Activated naive CD8-positive, alpha-beta T cell treated with anti-CD3 and anti-CD28 coated beads, Interleukin-2, amount 10 ng/mL, durations not matched to agents 7 days and 5 days (primary cell): ENCODE measurements at places on chromosomes 12 and 14. TPM values are rescaled to one million over a fixed set of nuclear protein-coding genes. Genes with fewer than 3 reads are reported as not detected.

GRCh38 chr12:89950421-89950820 lies 241.8 kb upstream of the ATP2B1 start:
- no peak for DNase-seq

DNA sequence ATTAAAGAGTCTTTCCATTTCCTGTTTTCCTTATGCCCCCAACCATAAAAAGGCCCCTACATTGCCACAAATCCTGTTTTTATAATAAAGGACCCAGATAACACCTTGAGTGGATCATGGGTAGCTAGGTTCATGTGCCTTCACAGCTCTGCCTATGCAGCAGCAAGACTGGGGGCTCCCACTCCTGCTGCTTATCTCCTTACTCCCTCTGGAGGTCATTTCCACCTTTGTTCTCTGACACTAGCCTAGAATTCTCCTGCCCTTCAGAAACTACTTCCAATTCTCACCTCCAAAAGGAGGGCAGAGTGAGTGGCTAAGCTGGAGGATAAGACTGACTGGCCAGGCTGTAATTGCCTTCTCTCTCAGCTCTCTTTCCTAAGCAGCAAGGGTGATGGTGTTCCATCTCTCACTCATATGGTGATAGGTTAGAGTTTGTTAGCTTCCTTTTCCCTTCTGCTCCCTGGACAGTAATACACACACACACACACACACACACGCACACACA lies 20.0 kb upstream of the STAC3 start:
- DNase-seq = no peak

GRCh38 chr14:65290830-65291229 lies 121.7 kb upstream of the FUT8 start:
- DNase-seq = no peak

- DNase-seq = no peak
Measured at GRCh38 chr12:104641862-104642261, 185.1 kb downstream of the CHST11 start.

DNA sequence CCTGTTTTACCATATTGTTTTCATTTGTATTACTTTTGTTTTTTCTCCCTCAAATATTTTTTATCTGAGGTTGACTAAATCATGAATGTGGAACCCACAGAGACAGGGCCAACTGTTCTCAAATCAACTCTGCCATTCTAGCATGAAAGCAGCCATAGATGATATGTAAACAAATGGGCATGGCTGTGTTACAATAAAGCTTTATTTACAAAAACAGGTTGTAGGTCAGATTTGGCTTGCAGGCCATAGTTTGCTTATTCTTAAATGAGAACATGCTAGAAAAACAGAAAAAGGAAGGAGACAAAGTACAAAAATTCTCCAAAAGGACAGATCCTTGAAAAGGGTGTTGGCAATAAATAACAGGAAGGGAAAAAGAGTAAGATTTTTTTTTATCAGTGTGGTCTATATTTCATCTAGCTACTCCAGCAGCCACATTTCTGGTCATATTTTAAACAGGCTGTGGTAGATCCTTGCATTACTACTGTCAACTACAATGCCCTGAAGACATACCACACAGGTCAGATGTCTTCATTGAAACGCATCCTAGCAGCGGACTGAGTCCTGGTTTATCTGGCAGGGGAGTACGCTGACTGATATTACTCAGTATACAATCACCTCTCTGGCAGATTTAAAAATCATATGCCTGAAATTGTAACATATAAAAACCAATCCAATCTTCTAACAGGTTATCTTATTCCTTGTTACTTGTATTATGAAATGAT lies 42.9 kb downstream of the SPPL3 start:
- DNase-seq = no peak

GRCh38 chr14:30333934-30334333 lies 225.0 kb upstream of the G2E3 start:
- no peak for DNase-seq

DNA sequence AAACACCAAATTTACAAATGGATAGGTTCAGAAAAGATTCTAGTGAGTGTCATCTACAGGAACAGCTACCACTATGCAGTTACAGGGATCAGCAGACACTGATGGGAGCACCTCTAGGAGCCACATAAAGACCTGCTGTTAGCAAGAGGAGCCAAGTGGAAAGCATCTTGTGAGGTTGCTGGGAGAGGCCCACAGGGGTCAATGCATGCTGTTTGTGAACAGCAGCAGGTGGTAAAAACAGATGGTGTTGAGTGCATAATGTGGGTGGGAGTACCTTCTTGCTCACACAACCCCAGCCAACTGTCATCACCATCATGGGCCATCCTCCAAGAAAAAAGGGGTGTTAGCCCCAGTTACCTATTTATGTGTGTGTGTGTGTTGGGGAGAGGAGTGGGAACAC lies 215.2 kb upstream of the SSTR1 start:
- no peak for DNase-seq

GRCh38 chr12:87846045-87846444 lies 183.2 kb downstream of the C12orf50 start:
- no peak for DNase-seq

DNA sequence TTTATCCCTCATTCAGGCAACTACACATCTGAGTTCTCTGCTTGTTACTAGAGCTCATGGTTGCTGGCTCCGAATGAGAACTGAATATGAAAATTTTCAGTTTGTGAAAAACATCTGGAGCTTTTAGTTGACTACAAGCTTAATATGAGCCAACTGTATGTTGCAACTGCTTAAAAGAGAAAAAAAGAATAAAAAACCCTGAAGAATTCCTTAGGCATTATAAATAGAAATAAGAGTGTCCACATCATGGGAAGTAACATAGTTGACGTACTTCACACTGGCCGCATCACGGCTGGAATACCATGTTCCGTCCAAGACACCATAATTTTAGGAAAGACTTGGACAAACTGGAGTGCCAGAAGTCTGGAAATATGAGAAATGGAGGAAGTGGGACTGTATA lies 57.9 kb downstream of the PDE3A start:
- no peak for DNase-seq

DNA sequence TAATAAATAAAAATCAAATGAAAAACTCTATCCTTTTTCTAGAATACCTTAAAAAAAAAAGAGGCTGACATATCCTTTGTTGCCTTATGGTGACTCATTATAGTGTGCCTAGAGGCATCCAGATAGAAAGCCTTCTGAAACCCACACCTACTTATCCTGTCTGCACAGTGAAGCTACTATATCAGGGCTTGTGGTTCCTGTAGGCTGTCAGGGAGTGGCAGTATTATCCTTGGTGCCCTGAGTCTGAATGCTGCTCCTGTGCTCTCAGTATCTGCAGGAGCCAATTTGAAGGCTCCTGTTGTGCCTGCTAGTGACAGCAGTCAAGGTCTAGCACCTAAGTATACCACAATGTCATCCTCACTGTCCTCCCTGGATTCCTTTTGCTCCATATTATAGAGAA lies 168.4 kb upstream of the AVPR1A start:
- no peak for DNase-seq

- no peak for DNase-seq
Measured at GRCh38 chr12:13563743-13564125, 367.2 kb downstream of the EMP1 start.

GRCh38 chr14:91879196-91879595 lies 11.9 kb upstream of the TC2N start:
- DNase-seq = no peak

GRCh38 chr12:80262346-80262745 lies 163.0 kb downstream of the OTOGL start:
- no peak for DNase-seq

TMPRSS12 gene
- total RNA-seq = not detected

PLEKHD1 gene
- total RNA-seq = 0.11 TPM

LLPH gene
- 36.0 TPM for total RNA-seq

SIX6 gene
- total RNA-seq = not detected
